ENCODE measurements at places on chromosomes 2 and 18. TPM values are rescaled to one million over a fixed set of nuclear protein-coding genes. Genes with fewer than 3 reads are reported as not detected.

Gene RGPD6
- 43.6 TPM for total RNA-seq

Gene NMS
- total RNA-seq: not detected

Gene CCDC93
- 25.2 TPM for total RNA-seq

Gene CDCA7
- total RNA-seq: 9.6 TPM

Gene ERBB4
- total RNA-seq: 1.9 TPM

Gene CYBRD1
- total RNA-seq: 63.1 TPM

Gene CYP27A1
- 42.8 TPM for total RNA-seq

Gene ANKRD30BL
- total RNA-seq: not detected

Gene REG1B
- not detected for total RNA-seq

Gene DQX1
- not detected for total RNA-seq

Gene MAP2
- 8.7 TPM for total RNA-seq

Gene HMSD
- 0.17 TPM for total RNA-seq

Gene MOCOS
- total RNA-seq: 12.0 TPM

Gene CERKL
- total RNA-seq: 1.2 TPM

Gene KCNJ13
- 0.20 TPM for total RNA-seq

Gene ITSN2
- total RNA-seq: 39.2 TPM

Gene IL1RL1
- total RNA-seq: 4.3 TPM

Gene SLC66A3
- 81.1 TPM for total RNA-seq

Gene TMEM150A
- 13.6 TPM for total RNA-seq

Gene NCK2
- 65.0 TPM for total RNA-seq

Gene UGT1A9
- 37.2 TPM for total RNA-seq

Gene KRTCAP3
- 3.5 TPM for total RNA-seq

Gene KCNIP3
- 47.4 TPM for total RNA-seq

Gene AGXT
- total RNA-seq: not detected

Gene PLEK
- total RNA-seq: not detected

Gene TMEM87B
- total RNA-seq: 59.6 TPM

Gene IL36RN
- total RNA-seq: 0.69 TPM

Gene SKA1
- total RNA-seq: 0.20 TPM

Gene FBXO48
- 0.17 TPM for total RNA-seq

Gene GALR1
- total RNA-seq: not detected

Gene WDPCP
- 5.2 TPM for total RNA-seq

Gene ABCB11
- total RNA-seq: not detected

Gene ZSWIM2
- total RNA-seq: not detected

Gene IGFBP5
- total RNA-seq: 8.9 TPM

Gene ALLC
- total RNA-seq: not detected

Gene LCLAT1
- total RNA-seq: 18.9 TPM

Gene STPG4
- 0.20 TPM for total RNA-seq

Gene ATP8B1
- total RNA-seq: 48.8 TPM

Gene SOWAHC
- total RNA-seq: 20.7 TPM

Gene RPRM
- 0.30 TPM for total RNA-seq

Gene RHBDD1
- 15.3 TPM for total RNA-seq

Gene LYPD6
- total RNA-seq: 1.6 TPM

Gene YPEL5
- 187 TPM for total RNA-seq

Gene AOX1
- total RNA-seq: 8.0 TPM

Gene SERPINB12
- total RNA-seq: not detected

Gene SULT1C4
- total RNA-seq: 47.7 TPM

Measured in renal cortical epithelial cell (primary cell).